ENCODE measurements at places on chromosomes 12 and 14.

DNA sequence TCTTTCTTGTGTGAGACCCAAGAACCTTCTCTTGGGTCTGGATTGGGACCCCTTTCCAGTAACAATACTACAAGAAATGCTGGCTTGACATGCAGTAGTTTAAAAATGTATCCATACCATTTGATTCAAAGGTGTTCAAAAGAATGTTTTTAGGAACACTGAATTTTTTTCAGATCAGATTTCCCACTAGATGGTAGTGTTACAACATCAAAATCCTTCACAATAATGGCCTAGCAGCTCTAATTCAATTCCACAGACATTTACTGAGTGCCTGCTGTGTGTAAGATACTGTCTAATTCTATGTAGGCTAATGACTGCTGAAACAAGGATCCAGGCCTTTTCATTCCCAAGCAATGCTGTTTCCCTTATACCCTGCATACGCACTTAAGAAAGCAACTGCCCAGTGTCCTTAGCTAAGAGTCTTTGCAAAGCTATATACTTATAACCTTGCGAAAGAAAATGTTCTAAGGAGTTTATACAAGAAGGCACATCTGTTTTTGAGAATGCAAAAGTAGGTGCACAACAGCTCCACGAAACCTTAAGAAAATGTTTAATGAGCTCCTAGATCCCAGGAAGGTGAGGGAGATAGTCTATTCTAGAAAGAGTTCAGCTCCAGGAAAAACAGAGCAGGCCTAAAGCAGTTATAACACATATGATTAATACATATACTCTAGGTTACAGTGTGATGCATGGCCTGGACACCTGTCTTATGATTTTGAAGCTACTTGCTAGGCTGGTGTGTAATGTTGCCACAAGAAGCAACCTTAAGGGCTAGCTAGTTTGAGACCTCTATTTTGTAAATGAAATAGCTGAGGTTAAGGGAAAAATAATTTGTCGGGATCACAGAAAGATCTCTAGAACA is 50.9 kb upstream of the PKP2 start:
- no peak for DNase-seq

- no peak for DNase-seq
These were observed 12.2 kb upstream of the RHOJ start for GRCh38 chr14:63192085-63192484.

- DNase-seq = no peak
These were observed 6.7 kb upstream of the HOXC6 start for GRCh38 chr12:54021432-54022013.

DNA sequence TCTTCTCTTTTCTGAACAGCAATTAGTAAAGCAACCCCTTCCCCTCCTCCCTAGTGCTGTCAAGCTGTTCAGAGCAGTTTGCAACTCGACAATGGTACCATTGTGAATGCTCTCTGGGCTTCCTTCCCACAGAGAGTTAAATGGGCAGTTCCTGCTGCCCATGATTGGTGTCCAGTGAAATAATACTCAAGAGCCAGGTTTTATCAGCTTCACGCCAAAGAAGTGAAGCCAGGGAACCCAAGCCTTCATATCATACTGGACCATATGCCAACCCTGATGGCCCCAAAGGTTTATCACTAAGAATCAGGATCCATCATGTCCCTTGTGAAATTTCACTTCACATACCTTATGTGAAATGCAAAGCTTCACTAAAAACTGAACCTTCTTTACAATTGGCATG is 24.7 kb downstream of the INSM2 start:
- no peak for DNase-seq

- no peak for DNase-seq
These were observed 32.0 kb downstream of the EAPP start for GRCh38 chr14:34507459-34507858.

DNA sequence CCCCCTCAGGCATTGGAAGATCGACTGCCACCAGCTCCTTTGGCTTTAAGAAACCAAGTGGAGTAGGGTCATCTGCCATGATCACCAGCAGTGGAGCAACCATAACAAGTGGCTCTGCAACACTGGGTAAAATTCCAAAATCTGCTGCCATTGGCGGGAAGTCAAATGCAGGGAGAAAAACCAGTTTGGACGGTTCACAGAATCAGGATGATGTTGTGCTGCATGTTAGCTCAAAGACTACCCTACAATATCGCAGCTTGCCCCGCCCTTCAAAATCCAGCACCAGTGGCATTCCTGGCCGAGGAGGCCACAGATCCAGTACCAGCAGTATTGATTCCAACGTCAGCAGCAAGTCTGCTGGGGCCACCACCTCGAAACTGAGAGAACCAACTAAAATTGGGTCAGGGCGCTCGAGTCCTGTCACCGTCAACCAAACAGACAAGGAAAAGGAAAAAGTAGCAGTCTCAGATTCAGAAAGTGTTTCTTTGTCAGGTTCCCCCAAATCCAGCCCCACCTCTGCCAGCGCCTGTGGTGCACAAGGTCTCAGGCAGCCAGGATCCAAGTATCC is 288.7 kb downstream of the NAV3 start:
- peak; percentile 39 for DNase-seq

DNA sequence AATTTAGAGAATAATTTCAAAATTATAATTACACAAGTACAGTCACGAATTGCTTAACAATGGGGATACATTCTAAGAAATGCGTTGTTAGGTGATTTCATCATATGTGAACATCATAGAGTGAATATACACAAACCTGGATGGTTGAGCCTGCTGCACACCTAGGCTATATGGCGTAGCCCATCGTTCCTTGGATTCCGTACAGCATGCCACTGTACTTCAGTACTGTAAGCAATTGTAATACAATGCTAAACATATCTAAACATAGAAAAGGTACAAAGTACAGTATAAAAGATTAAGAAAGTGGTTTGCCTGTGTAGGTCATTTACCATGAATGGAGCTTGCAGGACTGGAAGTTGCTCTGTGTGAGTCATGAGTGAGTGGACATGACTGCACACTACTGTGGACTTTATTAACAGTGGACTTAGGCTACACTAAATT is 286.2 kb downstream of the CACNA1C start:
- no peak for DNase-seq

- DNase-seq = no peak
These were observed 586.3 kb downstream of the BCL11B start for GRCh38 chr14:98685725-98686124.

All from lower leg skin (tissue), 4 donors.